ENCODE measurements at places on chromosomes 7 and 10.

GRCh38 chr10:60291344-60291930 lies 98.2 kb downstream of the ANK3 start:
- DNase-seq: no peak

DNA sequence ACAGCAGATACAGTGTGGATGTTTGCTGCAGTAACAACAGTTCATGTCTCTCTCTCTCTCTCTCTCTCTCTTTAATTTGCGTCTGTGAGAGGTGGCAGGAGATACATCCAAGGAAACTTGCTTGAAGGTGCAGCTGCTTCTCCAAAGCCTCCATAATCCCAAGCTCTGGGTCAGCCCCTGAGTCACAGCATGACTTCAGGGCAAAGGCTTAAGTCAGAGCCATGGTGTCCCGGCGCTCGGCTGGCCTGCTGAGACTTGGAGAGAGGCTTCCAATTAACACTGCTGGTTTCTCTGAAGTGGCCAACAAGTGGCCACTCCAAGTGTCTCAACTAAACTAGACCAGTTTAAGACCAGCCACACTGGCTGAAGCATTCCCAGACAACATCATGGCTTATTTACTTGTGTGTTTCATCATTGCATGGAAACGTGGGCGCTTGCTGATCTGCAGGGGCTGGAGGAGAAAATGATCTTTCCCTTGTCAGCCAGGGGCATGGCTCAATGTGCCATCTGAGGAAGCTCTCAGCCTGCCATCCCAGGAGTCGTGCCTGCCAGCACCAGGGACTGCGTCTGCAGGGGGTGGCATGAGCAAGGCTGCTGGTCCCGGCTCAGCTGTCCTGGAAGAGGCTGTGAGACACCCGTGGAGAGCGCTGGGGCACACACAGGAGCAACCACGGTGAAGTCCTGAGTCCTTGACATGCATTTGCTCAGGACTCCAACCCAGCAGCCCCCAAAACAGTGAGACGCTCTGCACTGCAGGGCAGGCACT lies 254.2 kb downstream of the COBL start:
- no peak for DNase-seq

DNA sequence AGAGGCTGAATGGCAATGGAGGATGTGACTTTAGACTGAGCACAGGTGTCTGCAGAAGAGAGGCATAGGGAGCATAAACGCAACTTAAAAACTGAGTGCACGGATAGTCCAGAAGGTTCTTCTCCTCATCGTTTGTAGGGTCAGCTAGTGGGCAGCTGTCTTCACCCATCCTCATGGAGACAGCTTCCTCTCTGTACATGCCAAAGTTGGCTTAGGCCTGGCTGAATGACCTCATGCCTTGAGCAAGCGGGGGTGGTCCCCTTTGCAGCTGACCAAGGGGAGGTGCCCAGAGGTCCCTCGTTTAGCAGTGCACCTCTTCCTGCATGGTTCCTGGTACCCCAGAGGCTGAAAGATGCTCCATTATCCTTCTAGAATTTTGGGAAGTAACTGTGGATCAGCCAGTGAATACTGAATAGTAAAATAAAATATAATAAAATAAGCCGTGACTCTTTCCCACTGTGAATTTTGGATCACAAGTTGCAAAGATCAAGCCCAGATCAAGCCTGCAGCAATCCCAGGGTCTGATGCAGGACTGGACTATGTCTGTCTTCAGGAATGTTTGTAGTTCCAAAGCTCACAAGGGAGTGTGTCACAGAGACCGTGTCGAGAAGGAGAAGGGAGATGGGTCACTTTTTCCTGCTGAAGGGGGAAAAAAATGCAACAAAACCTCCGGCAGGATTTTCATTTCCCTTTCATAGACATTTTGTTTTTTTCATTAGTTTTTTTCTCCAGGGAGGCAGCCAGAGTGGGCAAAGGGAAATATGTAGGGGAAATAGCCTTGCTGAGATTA lies 295.3 kb upstream of the MKI67 start:
- DNase-seq: no peak

DNA sequence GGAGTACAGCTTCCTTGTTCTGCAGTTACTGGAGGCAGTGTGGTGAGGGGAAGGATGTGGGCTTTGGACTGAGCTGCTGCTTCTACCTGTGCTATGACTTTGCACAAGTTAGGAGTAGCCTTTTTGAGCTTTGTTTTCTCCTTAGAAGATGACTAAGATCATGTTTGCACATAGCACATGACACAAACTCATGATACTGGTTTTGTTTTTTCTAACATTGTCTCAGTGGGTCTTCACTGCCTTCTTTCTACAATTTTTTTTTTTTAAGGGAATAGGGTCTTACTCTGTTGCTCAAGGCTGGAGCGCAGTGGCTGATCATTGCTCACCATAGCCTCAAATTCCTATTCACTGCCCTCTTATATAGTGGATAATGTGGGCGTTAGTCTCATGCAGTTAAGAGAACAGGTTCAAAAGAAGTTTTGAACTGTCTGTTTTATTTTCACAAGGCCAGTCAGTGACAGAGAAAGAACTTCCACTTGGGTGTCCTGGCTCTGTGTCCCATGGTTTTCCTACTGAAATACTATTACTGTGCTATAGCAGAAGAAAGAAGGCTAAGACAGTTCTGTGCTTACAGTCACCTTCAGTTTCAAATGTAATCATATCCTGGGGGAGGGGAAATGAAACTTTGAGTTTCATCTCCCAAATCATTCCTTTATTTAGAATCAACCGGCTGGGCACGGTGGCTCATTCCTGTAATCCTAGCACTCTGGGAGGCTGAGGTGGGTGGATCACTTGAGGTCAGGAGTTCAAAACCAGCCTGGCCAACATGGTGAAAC lies 72.0 kb downstream of the KAT6B start:
- DNase-seq: no peak

DNA sequence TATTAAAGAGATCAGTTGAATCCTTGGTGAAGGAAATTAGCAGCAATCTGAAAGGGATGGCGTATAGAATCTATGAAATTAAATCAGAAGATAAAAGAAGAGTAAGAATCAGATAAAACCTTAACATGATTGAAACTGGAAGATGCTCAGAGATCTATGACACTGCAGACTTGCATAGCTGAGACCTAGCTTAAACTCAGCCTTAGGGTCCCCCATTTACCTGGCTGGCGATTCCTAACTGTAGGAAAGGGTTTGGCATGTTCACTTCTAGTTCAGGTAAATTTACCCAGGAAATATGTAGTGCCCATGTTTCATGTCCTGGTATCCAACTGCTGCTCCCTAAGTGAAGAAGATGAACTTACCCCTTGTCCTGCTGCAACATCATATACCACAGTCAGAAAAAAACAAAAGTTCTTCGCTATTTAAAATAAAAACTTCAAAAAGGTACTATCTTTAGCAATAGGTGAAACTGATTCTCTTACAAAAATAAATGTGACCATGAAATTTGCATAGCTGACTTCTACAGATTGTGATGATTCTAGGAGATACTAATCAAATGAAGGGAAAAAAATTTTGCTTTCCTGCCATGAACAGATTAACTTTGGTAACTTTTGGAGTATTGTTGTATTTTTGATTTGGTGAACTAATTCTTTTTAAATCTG lies 47.8 kb upstream of the TMEM243 start:
- no peak for DNase-seq

GRCh38 chr10:5311617-5312016 lies 53.1 kb upstream of the UCN3 start:
- no peak for DNase-seq

- no peak for DNase-seq
Measured at GRCh38 chr7:25026156-25026555, 46.2 kb upstream of the OSBPL3 start.

DNA sequence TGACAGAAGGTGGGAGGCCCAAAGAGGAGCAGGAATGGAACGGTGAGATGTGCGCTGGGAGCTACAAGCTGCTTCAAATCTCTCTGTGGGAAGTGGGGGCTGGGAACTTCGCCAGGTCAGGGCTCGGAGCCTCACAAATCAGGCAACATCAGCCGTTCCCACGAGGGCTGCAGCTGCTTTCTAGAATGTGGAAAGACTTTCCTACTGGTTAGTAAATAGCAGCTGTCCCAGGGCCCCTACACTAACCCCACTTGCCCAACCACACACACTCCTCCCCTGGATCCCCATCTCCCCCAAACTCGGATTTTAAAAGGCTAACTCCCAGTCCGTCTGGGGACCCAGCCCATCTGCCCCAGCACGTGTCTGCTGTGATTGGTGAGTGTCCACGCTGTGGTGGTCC lies 40.6 kb upstream of the PITRM1 start:
- no peak for DNase-seq

DNA sequence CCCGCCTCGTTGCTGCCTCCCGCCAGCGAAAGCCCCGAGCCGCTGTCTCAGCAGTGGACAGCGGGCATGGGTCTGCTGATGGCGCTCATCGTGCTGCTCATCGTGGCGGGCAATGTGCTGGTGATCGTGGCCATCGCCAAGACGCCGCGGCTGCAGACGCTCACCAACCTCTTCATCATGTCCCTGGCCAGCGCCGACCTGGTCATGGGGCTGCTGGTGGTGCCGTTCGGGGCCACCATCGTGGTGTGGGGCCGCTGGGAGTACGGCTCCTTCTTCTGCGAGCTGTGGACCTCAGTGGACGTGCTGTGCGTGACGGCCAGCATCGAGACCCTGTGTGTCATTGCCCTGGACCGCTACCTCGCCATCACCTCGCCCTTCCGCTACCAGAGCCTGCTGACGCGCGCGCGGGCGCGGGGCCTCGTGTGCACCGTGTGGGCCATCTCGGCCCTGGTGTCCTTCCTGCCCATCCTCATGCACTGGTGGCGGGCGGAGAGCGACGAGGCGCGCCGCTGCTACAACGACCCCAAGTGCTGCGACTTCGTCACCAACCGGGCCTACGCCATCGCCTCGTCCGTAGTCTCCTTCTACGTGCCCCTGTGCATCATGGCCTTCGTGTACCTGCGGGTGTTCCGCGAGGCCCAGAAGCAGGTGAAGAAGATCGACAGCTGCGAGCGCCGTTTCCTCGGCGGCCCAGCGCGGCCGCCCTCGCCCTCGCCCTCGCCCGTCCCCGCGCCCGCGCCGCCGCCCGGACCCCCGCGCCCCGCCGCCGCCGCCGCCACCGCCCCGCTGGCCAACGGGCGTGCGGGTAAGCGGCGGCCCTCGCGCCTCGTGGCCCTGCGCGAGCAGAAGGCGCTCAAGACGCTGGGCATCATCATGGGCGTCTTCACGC lies 825 bp downstream of the ADRB1 start:
- DNase-seq: no peak

DNA sequence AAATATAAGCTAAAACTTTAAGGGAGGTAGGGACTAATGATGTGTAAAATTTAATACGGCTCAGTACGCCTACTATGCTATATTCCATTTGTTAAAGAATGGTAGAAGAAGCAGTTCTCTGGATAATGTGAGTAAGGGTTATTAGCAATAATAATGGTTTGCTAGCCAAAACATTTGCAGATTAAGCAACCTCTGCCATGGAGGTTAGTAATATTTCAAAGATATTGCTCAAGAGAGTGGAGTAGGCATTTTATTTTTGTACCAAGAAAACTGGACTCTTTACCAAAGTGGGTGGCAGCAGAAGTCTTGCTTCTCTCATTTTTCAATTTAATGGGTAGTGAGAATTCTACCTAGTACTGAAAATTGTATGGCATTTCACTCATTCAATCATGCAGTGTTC lies 158.9 kb upstream of the TMEM106B start:
- DNase-seq: no peak

DNA sequence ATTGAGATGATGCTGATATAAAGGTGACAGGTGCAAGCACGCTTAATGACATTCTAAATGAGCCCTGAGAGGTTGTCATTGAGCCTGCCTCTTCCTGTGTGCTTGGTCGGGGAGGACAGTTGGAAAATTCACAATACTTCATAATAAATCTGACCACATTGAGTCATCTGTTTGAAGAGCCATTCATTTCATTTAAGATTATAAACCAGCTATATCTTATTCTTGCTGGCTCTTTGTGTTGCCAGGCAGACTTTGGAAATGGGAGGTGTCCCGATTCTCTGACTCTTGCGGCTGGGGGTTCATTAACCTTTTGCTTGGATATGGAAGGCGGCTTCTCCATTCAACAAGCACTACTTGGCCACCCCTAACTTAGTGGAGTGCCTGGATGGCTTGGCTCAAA lies 198.2 kb downstream of the FANK1 start:
- DNase-seq: no peak

All from thymus (tissue), 14 donors.